Pulmonary artery endothelial cell (primary cell): ENCODE measurements at places on chromosomes 1 and 21. TPM values are rescaled to one million over a fixed set of nuclear protein-coding genes. Genes with fewer than 3 reads are reported as not detected.

HCRTR1 gene
- total RNA-seq, result 0.53 and 0.92 TPM in 2 replicates

PTPRF gene
- 152 and 171 TPM in 2 replicates for total RNA-seq

FALEC gene
- total RNA-seq, result 0.20 TPM in 1 of 2 replicates, not detected in the other

CR1 gene
- not detected in 2 replicates for total RNA-seq

HMCN1 gene
- total RNA-seq, result 10.8 and 12.6 TPM in 2 replicates

LCE1B gene
- not detected in 2 replicates for total RNA-seq

KIF14 gene
- total RNA-seq, result 7.3 and 15.5 TPM in 2 replicates

CD34 gene
- total RNA-seq, result 16.9 and 26.1 TPM in 2 replicates

ATP5PO gene
- total RNA-seq, result 177 and 205 TPM in 2 replicates

KCNJ15 gene
- total RNA-seq, result 0.04 and 0.13 TPM in 2 replicates

C1orf174 gene
- 30.8 and 55.3 TPM in 2 replicates for total RNA-seq

FMO5 gene
- 0.53 and 0.73 TPM in 2 replicates for total RNA-seq

GBP6 gene
- total RNA-seq, result not detected in 2 replicates

GBP2 gene
- 61.6 and 79.6 TPM in 2 replicates for total RNA-seq

SPATA46 gene
- total RNA-seq, result not detected in 2 replicates

OR2L5 gene
- not detected in 2 replicates for total RNA-seq

KRTAP10-5 gene
- not detected in 2 replicates for total RNA-seq

FNDC7 gene
- 0.04 and 0.07 TPM in 2 replicates for total RNA-seq

LCE6A gene
- not detected in 2 replicates for total RNA-seq

NR5A2 gene
- total RNA-seq, result 2.6 and 21.5 TPM in 2 replicates

CRB1 gene
- total RNA-seq, result not detected in 2 replicates

C4BPA gene
- total RNA-seq, result not detected in 2 replicates

PLA2G2D gene
- not detected in 2 replicates for total RNA-seq

COL6A2 gene
- 0.21 and 1.2 TPM in 2 replicates for total RNA-seq

HENMT1 gene
- 1.3 and 3.7 TPM in 2 replicates for total RNA-seq

DNAJC8 gene
- 59.2 and 66.2 TPM in 2 replicates for total RNA-seq

RPE65 gene
- total RNA-seq, result not detected in 2 replicates

PTCH2 gene
- 0.04 and 0.07 TPM in 2 replicates for total RNA-seq

KMO gene
- total RNA-seq, result not detected in 2 replicates

LHX8 gene
- not detected in 2 replicates for total RNA-seq

SPRR2E gene
- total RNA-seq, result not detected in 2 replicates

KANK4 gene
- total RNA-seq, result not detected in 2 replicates

FCRL4 gene
- not detected in 2 replicates for total RNA-seq

MIXL1 gene
- total RNA-seq, result 0.11 TPM in 1 of 2 replicates, not detected in the other

FCRL2 gene
- total RNA-seq, result not detected in 2 replicates

S100A5 gene
- not detected in 2 replicates for total RNA-seq

AADACL4 gene
- not detected in 2 replicates for total RNA-seq
